ENCODE measurements at places on chromosomes 3 and 15.

- no peak for DNase-seq
Observed at GRCh38 chr15:89998923-89999675, 2.0 kb upstream of the ZNF710 start.

- DNase-seq: peak; percentile 10
Observed at GRCh38 chr3:116897382-116897781, 187.8 kb downstream of the TUSC7 start.

GRCh38 chr3:51297333-51297732 is 87.8 kb upstream of the MANF start:
- DNase-seq: no peak

GRCh38 chr15:86355801-86356200 is 276.1 kb downstream of the AGBL1 start:
- DNase-seq: no peak

- peak; percentile 89 for DNase-seq
Observed at GRCh38 chr15:38253351-38253781, 730 bp downstream of the SPRED1 start.

DNA sequence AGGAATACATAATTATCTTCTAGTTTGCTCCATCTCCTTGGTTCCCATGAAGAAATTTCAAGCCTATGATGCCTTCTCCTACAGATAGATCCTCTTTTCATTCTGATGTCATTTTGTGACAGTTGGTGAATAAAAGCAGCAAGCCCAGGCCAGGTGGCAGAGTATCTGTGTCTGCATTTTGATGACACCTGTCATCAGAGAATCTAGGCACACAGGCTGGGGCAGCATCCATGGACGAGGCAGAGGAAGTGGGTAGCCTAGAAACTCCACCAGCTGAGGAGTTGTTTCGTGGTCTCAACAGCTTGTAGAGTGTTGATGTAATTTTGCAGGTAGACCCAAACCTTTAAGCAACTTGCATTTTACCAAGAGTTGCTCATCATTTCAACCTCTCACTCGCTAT is 269.8 kb downstream of the FEZF2 start:
- DNase-seq: no peak

DNA sequence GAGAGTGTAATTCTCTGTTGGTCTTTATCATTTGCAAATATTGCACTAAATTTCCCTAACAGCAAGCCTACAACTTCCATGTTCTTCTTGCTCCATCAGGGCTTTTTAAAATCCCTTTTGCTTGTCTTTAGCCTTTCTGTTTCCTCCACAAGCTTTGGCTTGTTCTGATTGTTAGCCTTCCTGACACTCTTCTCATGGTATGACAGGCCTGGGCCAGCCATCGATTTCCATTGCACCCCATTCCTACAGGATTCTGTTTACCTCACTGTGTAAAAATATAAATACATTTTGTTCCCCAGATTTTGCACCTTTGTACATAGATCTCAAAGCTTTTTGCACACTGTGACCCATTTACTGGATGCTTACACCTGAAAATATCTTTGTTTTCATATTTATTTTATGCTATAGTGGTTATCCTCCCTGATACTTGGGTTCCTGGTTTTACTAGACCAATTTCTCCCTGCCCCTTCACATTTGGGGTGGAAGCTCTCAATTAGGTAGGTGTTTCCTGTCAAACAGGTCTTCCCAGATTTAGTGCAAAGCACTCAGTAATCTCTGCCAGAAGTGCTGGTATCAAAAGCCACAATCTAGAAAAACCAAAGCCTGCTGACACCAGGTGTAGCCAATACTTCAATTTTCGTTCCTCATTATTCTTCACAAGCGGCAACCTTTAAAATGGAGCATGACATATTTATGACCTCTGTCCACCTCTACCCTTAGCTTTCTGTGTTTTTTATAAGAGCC is 57.9 kb upstream of the PPP2R3A start:
- DNase-seq: no peak

DNA sequence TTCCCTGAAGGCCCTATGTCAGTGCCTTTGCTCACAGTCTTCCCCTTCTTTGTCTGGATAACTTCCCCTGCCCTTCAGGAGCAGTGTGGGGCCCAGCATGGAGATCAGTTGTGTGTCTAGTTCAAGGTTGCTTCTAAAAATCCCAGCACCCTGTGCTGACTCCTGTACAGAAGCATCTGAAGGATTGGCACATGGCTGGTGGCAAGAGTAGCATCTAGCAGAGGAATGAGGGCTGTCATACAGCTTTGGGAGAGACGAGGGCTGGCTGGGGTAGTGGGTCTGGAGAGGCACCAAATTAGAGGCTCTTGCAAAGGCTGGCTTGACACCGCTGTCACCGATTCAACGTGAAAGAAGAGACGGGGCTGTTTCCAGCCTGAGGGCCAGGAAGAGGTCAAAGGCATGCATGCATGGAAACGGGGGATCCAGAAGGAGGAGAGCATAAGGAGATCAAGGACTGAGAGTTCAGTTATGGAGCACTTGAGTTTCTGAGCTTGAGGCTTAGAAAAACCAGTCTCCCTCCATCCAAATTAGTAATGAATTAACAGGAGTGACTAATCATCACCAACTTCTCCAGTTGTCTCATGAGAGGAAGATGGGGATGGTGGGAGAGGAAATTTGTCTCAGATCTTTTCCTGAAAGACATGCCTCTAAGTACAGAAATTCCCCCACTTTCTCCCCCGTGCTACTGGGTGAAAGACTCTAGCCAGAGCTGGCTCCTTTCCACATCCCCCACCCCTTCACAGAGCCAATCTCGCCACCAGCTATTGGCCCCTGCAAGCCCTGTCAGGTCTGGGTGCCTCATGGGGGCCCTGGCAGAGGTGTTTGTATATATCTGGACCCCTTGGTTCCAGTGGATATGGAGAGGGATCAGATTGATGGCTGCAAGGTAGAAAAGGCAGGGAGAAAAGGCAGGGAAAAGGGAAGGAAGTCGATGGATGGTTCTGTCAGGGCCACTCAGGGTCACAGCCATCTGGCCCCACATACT is 45.9 kb downstream of the SLCO2A1 start:
- DNase-seq: no peak

DNA sequence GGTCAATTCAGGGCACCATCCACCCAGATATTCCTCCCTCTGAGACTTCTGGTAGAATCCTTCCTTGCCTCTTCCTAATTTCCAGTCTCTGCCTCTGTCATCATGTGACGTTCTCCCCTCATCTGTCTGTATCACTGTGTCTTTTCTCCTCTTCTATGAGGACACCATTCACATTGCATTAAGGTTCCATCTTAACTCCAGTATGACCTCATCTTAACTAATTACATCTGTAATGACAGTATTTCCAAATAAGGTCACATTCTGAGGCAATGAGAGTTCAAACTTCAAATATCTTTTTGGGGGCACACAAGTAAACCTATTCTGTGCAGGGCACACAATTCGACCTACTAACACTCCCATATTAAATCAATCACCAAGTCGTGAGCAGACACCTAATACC is 169.7 kb downstream of the FHIT start:
- DNase-seq: no peak

GRCh38 chr15:57563416-57563815 is 28.3 kb upstream of the MYZAP start:
- DNase-seq: no peak
